ENCODE measurements at places on chromosomes 7 and 10.

DNA sequence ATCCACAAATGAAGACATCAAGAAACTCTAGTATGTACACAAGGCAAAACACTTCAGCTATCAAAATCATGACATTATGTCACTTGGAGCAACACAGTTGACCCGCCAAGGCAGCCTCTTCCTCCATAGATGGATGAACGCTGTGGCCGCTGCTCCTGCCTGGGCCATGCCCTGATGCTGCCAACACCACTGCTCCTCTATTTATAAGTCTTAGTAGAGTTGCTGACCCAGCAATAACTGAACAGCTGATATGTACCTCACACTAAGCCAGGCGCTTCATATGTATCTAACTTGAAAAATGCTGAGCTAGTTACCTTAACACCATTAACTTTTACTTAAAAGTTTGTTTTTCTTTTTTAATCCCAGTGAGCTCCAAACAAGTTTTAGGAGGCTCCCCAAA lies 131.9 kb downstream of the LYZL1 start:
- DNase-seq: no peak

- DNase-seq: no peak
Observed at GRCh38 chr7:101899616-101900015, 82.2 kb downstream of the CUX1 start.

GRCh38 chr7:55235801-55236200 lies 129.3 kb upstream of the LANCL2 start:
- no peak for DNase-seq

DNA sequence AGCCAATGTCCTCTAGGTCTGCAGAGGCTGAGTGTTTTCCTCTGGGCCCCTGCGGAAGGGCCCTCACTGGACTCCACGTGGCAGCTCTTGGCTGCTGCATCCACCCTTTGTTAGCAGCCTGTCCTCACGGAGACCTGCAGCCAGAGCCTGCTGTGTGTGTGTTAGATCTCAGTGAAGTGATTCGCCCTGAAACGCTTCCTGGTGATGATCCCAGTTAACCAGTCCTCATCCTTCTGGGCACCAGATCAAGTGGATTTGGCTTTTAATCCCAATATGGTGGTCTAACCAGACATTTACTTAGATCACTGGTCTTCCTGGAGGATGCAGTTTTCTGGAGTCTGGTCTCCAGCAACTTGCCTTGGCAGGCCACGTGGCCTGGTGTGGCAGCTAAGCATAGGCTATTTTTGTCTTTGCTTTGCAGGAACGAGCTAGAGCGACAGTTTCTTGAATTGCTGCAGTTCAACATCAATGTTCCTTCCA lies 39.5 kb upstream of the GJD4 start:
- DNase-seq: no peak

DNA sequence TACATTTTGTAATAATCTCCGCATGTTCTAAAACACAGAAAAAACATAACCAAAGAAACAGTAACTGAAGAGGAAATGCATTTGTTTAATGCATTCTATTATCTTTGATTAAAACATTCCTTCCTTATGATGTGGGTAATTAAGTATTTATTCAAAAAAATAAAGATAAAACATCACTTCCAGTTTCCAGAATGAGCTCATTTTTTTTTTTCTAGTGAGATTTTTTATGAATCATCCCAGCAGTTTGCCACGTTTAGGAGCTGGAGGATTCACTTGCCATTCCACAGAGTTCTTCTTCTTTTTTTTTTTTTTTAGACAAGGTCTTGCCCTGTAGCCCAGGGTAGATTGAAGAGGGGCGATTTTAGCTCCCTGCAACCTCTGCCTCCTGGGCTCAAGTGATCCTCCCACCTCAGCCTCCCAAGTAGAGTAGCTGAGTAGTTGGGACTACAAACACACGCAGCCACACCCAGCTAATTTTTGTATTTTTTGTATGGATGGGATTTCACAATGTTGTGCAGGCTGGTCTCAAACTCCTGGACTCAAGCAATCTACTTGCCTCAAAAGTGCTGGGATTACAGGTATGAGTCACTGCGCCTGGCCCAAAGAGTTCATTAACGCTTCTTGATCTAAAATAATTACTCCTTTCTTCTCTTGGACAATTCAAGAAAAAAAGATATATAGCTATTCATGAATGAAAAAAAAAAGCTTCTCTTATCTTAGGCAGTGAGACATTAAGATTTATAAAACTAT lies 177.3 kb downstream of the DKK1 start:
- no peak for DNase-seq

DNA sequence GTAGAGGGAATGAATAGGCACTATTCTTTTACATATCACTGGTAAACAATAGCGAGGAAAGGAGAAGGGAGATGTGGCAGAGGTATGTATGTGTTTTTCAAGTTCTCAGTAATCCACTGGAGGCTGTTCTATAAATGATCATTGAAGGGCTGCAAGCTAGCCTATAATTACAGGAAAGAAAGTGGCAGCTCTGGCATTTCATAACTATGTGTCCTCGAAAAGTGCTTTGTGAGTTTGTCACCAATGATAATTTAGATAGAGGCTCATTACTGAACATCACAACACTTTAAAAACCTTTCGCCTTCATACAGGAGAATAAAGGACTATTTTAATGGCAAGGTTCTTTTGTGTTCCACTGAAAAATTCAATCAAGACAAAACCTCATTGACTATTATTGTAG lies 235.1 kb downstream of the FOXP2 start:
- no peak for DNase-seq

DNA sequence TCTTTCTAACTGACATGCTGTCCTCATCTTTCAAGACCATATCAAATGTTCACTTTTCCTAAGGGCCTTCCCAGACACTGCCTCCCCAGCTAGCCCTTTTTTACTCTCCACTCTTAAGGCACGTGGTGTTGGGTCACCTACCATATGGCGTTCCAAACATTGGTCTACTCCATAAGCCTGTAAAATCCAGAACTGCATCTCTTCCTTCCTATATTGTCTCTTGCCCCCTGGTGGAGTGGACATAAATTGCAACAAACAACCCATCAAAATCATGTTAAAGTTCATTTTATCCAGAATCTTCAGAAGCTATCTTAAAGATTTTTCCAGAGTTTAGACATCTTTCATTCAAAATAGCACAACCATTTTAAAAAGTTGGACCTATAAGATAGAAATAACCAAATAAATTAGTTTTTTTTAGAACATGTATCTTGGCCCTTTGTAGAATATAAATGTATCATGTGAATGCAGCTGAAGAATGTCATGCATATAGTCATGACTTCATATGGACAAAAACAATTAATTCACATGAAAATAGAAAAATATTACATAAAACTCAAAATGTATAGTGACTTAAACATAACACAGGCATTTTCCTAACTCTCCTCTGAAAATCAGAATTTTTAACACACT lies 180.6 kb upstream of the CHRM2 start:
- DNase-seq: peak; percentile 52

- DNase-seq: no peak
Observed at GRCh38 chr7:107767391-107767790, 23.4 kb downstream of the CBLL1 start.

- no peak for DNase-seq
Observed at GRCh38 chr10:115093776-115094408, 727 bp downstream of the ATRNL1 start.

DNA sequence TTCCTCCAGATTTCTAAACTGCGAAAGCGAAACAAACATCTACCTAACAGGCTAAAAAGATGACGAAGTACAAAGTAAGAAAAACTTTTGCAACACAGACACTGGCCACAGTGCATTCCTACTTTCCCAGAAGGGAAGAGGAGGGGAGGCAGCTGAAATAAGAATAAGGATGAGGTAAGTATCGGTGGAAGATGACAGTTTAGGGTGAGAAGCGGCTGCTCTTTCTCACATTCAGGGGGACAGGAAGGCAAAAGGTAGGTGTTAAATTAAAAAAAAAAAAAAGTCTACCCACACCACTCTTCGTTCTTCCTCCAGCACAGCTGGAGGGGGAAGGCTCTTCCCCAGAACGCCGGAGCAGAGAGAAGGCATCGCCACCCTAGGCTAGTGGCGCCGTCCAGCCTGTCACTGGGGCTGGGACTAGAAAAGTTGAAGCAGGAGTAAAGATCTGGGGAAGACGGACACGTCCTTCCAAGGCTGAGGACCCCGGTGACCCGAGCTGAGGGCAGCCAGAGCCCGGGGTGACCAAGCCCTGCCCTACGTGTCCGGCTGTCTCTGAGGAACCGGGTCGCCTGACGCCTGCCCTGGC lies 846 bp downstream of the DNAJC1 start:
- peak; percentile 44 for DNase-seq

- DNase-seq: peak; percentile 63
Observed at GRCh38 chr7:39623732-39624441, 515 bp downstream of the RALA start.

DNA sequence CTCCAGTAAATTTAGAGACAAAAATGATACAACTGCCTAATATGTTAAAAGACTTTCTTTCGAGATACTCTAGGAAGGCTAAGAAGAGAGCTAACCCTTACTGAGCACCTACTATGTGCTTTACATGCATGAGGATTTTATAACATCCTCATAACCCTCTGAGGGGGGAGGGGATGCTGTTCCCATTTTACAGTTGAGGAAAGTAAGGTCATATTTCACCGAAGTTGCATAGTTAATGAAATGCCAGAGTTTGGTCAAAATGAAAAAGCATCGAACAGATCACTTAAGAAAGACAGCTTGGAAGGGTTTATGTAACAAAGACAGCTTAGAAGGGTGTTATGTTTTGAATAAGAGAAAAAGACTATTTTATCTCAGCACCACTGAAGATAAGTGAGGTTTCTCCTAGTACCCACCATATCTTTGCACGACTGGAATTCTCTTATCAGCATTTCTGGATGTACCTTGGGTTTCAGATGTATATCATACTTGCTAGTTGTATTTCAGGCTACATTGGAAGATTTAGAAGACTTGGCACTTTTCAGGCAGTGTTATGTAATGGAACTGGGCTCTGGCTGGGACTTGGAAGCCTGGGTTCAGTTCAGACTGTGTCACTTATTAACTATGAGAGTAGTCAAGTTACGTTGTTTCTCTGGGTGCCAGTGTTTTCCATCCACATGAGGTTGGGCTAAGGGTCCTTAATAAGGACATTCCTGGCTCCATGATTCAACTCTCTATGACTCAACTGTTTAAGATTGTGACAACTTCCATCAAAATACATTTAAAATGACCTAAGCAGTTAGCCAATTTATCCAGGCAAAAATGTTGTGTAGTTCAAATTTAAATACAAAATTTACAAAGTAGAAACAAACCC lies 6.0 kb downstream of the RHOBTB1 start:
- no peak for DNase-seq

GRCh38 chr7:17013204-17013603 lies 131.4 kb upstream of the AGR3 start:
- no peak for DNase-seq

DNA sequence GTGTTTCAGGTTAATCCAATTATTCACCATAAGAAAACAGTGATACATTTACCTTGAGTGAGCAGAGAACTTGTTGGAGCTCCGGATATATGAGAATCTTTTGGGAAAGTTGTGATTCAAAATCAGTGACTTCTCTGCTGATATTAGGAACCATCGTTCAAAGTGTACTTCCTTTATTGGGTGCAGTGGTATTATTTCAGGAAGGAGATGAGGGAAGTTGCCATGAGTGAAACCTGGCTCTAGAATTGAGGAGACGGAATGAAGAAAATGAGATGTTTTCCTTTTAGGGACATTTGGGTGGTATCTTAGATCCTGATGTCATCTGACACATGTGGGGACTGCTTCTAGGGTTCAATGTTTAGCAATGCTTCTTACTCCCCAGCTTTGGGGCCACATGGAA lies 343.9 kb downstream of the ABCA13 start:
- no peak for DNase-seq

DNA sequence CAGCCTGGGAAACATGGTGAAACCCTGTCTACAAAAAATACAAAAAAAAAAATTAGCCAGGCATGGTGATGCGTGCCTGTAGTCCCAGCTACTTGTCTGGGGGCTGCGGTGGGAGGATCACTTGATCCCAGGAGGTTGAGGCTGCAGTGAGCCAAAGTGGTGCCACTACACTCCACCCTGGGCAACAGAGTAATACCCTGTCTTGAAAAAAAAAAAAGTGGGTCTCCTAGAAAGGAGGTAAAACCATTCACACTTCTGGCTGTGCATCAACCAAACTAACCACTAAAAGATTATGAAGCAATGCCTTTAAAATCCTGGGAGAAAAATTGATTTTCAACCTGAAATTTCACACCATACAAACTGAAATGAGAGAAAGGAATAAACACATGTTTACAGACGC lies 35.4 kb upstream of the C10orf71 start:
- no peak for DNase-seq

DNA sequence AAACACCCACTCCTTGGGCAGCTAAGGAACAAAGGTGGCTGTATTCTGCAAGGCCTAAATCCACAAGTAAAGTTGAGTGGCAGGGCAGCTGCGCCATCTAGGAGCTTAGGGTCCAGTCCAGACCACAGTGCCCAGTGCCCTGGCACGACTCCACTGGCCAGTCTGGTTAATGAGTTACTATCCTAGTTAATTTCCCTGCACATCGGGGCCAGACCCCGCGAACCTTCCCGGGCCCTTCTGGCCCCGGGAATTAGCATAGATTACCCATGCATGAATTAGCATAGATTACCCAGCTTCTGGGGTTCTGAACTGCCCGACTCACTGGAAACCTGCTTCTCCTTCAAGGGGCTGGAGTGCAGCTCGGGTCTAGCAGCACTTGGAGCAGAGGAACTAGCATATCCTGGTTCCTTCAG lies 3.2 kb upstream of the EMX2 start:
- DNase-seq: no peak

- peak; percentile 62 for DNase-seq
Observed at GRCh38 chr7:137691566-137691965, 155.2 kb downstream of the DGKI start.

DNA sequence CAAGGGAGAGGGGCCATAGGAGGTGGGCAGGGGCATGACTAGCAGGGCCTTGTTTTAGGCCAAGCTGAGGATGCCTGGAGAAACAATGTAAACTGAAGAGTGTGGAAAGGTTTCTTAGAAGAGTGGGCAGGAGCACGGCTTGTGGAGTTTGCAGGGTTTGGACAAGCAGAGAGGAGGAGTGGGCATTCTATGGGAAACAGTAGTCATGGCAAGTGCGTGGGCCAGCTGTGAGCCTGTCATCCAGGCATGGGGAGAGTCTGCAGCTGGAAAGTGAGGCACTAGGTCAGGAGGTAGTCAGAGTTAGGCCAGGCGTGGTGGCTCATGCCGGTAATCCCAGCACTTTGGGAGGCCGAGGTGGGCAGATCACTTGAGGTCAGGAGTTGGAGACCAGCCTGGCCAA lies 130.1 kb downstream of the SH3PXD2A start:
- DNase-seq: no peak

- DNase-seq: peak; percentile 87
Observed at GRCh38 chr10:6926971-6927370, 346.9 kb upstream of the PRKCQ start.

Measured in NB4 (cell line).